ENCODE measurements at places on chromosomes 6 and 20. TPM values are rescaled to one million over a fixed set of nuclear protein-coding genes. Genes with fewer than 3 reads are reported as not detected.

TCF21 gene
- 0.09 TPM for total RNA-seq

PAK5 gene
- not detected for total RNA-seq

CTAGE9 gene
- not detected for total RNA-seq

SIM1 gene
- total RNA-seq, result not detected

CALHM5 gene
- 0.06 TPM for total RNA-seq

DNAH8 gene
- not detected for total RNA-seq

PRSS16 gene
- 3.2 TPM for total RNA-seq

MLN gene
- total RNA-seq, result not detected

CNR1 gene
- 1.9 TPM for total RNA-seq

ADTRP gene
- total RNA-seq, result 0.19 TPM

PFDN6 gene
- total RNA-seq, result 109 TPM

HLA-DQA2 gene
- not detected for total RNA-seq

OR2J2 gene
- not detected for total RNA-seq

SEL1L2 gene
- total RNA-seq, result not detected

CLDN20 gene
- not detected for total RNA-seq

OTOR gene
- not detected for total RNA-seq

All from A549 treated with Mapracorat at 1 μM for 4 hours (cell line).